ENCODE measurements at places on chromosomes 1 and 21. TPM values are rescaled to one million over a fixed set of nuclear protein-coding genes. Genes with fewer than 3 reads are reported as not detected.

- DNase-seq: peak; percentile 91
Observed at GRCh38 chr1:29124366-29125236, 898 bp upstream of the TMEM200B start.

DNA sequence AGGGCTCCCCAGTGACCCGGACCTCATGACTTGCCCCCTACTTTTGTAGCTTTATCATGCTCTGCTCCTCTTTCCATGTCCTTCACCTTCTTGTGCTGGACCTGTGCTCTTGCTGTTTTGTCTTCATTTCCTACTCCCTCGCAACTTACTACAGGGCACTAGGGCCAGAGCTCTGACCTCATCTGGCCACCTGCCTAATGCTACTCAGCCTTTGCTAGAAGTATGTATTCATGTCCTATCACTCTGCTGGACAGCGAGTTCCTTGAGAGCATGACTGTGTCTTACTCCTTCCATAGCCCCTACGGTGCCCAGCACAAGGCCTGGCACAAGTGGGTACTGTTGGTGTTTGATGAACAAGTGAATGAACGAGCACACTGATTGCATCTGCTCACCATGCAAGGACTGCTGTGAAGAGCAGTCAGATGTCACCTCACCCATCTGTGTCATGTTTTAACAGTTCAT is 1.9 kb downstream of the MTFR1L start:
- DNase-seq: no peak

DNA sequence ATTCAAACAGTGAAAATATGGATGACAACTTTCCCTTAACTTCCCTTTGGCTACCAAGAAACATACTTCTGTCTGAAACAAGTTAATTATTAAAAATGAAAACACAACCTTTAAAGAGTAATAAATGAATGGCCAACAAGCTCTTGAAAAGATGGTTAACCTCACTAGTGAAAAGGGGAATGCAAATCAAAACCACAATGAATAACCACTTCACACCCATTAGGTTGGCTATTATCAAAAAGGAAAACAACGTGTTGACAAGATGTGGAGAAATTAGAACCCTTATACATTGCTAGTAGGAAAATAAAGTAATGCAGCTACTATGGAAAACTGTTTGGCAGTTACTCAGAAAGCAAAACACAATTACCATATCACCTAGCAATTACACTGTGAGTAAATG is 14.1 kb downstream of the COP1 start:
- no peak for DNase-seq

DNA sequence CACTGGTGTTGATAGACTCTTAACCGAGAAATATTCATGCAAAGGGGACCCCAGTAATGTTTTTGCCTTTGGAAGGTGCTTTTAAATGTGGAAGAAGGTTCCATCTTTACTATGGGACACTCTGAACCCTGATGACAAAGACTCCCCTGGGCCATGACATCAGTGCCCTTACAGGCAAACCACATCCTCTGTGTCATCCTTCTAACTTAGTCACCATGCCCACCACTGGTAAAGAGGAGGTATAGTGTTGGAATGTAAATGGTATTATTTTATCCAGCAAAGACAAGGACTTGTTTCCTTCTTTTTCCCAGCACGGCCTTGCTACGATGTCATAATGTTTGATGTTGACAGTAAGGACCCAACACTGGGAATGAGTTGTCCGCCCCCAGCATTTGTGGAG is 12.6 kb downstream of the METTL13 start:
- no peak for DNase-seq

The ARHGEF16 gene
- total RNA-seq: 8.1 TPM

The OR2T29 gene
- not detected for total RNA-seq

The ZBTB48 gene
- total RNA-seq: 26.7 TPM

GRCh38 chr1:118846443-118846842 is 141.7 kb downstream of the TBX15 start:
- DNase-seq: no peak

The ZSWIM5 gene
- 1.9 TPM for total RNA-seq

The S100A7A gene
- total RNA-seq: not detected

- DNase-seq: no peak
Observed at GRCh38 chr1:29417971-29418370, 181.6 kb downstream of the PTPRU start.

GRCh38 chr21:31546443-31547170 is 112.9 kb upstream of the SOD1 start:
- no peak for DNase-seq

The IQGAP3 gene
- 5.7 TPM for total RNA-seq

DNA sequence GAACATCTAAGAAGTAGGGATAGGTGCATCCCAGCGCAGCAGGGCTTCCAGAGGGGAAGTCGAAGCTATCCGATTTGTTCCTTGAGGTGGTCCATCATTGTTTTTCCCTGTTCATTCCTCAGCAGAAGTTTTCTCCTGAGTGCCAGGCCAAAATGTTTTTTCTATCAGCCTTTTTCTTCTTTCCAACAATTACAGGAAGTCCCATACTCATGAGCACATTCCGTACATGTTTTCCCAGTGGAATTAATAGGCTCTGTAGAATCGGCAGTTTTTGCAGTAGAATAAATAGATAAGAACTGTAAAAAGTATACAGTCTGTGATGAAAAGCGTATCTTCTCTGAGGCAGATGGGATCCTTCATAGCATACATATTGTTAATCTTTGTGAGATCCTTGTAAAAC is 24.8 kb downstream of the CD101 start:
- DNase-seq: no peak

The BACH1 gene
- 86.8 TPM for total RNA-seq

DNA sequence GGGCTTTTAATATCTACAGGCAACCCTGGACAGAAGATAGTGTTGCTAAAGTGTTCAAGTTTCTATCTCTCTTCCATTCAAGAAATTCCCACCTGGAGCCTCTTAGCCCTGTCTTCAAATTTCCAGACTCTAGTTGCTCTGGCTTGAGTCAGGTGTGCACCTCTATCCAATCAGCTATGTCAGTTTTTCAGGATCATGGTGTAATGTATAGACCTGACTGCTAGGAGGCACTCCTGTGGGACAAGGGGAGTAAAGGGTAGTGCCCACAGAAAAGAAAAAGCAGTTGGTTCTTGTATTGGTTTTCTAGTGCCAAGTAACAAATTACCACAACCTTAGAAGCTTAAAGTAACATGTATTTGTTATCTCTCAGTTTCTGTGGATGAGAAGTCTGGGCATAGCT is 6.2 kb upstream of the ZRANB2 start:
- no peak for DNase-seq

DNA sequence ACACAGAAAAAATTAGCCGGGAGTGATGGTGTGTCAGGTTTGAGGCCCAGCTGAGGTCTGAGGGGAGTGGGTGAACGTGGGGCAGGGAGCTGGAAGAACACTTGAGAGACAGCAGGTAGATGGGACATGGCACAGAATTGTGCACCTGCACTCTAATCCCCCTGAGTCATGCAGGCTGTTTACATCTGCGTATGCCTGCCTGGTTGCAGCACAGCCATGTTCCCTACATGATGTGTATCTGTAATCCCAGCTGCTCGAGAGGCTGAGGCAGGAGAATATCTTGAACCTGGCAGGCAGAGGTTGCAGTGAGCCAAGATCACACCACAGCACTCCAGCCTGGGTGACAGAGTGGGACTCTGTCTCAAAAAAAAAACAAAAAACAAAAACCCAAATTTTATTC is 44.8 kb downstream of the ATP5PO start:
- no peak for DNase-seq

The PHLDA3 gene
- 49.2 TPM for total RNA-seq

- DNase-seq: peak; percentile 37
Observed at GRCh38 chr1:53577761-53578100, 118.5 kb downstream of the DMRTB1 start.

DNA sequence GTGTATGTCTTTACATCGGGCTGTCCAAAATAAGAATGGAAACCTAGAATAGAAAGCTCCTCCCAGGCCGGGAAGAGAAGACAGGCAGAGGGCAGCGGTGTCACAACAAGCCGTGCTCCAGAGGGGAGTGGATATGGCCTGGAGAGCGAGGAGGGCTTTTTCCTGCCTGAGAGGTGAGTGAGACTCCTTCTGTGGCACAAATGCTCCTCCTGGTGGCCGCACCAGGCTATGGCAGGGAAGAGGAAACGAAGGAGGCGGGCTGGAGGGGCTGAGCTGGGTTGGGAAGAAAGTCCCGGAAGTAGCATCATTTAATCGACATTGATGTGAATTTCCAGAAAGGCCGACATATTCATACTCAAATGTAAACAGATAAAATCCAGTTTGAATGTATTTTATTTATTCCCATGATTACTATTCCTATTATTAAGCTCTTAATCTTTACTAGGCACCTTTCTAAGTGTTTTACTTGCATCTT is 54.7 kb downstream of the MEF2D start:
- peak; percentile 87 for DNase-seq

GRCh38 chr1:72336776-72337175 is 54.4 kb upstream of the NEGR1 start:
- no peak for DNase-seq

DNA sequence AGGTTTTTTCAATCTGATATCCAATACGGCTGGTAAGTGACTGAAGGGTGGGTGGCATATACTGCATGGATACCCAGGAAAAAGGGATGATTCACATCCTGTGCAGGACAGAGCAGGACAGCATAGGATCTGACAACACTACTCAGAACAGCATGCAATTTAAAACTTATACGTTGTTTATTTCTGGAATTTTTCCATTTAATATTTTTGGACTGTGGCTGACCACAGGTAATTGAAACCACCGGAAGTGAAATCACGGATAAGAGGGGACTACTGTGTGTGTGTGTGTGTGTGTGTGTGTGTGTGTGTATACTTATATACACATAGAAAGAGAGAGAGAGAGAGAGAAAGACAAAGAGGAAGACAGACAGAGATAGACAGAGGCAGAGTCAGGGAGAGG is 23.0 kb downstream of the ERICH3 start:
- no peak for DNase-seq

Data from suprapubic skin (tissue), 4 donors.